ENCODE measurements at places on chromosomes 16 and 17.

- no peak for DNase-seq
Measured at GRCh38 chr16:51383909-51384308, 232.8 kb upstream of the SALL1 start.

DNA sequence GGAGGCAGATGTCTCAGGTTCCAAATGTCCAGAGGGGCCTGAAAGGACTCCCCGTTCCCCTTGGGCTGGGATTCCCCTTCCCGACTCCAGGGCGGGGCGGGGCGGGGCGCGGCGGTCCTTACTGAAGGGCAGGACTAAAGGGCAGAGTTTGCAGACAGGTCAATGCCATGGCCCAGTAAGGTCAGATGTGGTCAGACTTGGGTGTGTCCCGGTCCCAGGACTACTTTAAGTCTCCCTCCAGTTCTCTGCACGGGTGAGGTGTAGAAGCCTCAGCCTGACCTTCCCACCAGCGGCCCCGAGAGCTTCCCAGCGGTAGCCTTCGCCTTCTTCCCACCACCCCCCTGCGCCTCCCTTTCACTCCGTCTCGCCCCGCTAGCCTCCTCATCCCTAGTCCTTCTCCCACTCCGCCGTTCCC, 532 bp downstream of the KDM6B start:
- DNase-seq = no peak

- DNase-seq = no peak
Measured at GRCh38 chr16:48820379-48820778, 210.4 kb upstream of the N4BP1 start.

DNA sequence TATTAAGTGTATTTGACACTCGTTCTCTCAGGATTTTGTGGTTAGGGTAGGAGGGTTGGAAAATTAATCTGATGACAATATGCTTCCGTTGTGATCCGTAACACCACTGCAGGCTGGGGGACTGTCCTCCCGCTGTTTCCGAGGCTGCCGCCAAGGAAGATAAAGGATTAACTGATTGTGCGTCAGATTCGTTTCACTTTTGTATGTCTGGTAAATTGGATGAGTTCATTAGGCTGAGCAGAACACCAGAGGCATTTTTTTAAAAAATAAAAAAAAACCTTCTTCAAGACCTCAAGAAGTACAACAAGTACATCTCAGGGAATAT, 486.7 kb upstream of the SALL1 start:
- no peak for DNase-seq

GRCh38 chr17:37743875-37744632, 805 bp downstream of the HNF1B start:
- DNase-seq = no peak

- peak; percentile 54 for DNase-seq
Measured at GRCh38 chr16:4414187-4414917, 2.0 kb downstream of the CORO7 start.

DNA sequence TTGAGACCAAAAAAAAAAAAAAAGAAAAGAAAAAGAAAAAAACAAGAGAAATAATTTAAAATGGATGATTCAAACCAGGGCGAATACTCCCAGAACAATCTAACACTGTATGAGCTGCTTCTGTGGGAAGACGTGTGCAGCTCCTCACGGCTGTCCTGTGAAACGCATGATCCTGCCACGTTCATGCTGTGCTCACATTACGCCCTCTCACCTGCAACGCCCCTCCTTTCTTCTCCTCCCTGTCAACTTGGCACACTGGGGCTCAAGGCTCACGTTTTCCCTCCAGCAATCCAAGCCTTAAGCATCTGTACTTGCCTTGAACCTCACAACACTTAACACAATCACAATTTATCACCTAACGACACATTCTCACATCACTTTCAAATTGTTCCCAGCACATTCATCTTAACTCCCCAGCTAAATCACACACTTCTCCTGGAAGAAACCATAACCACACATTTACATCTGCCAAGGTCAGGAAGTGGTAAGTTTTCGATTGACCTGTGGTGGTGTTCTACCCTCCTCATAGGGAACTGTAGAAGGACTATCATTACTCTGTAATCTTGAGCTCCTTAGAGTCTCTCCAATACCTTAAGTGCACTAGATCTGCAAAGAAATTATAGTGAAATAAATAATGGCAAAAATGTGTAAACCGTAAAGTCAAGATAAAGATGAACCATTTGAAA, 29.1 kb downstream of the MBTPS1 start:
- DNase-seq = no peak

DNA sequence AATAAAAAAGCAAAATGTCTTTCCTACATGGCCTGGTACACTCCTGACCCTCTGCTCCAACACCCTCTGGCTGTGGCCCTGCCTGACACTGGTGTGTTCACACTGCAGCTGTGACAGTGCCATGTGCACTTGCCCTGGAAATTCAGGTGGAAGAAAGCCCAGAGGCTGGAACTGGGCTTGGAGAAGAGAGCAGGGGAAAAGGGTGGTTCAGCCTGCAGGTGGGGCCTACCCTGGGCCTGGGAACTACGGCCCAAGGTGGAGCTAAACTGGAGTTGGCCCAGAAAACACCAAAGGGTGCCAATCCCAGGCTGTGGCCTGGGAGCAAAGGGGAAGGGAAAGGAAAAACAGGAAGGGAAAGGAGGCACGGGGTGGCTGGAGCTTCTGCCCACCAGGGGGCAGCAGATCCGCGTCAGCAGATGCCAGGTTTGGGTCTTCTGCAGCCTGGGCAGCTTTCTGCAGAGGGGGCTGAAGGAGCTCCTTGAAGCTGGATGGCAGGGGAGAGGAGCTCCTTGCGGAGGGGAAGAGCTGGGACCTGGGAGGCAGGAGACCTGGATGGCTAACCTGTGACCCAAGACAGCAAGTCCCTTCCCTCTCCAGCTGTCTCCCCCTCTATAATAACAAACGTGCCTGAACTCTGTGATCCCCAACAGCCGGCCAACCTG, 15.4 kb upstream of the CTCF start:
- peak; percentile 69 for DNase-seq

- DNase-seq = no peak
Measured at GRCh38 chr17:19382531-19383444, 4.2 kb downstream of the MFAP4 start.

- DNase-seq = no peak
Measured at GRCh38 chr16:25217921-25218320, 1.2 kb downstream of the AQP8 start.
